Activated CD4-positive, alpha-beta T cell treated with anti-CD3 and anti-CD28 coated beads, Interleukin-2, amount 50 U/mL, for 24 hours (primary cell): ENCODE measurements at places on chromosomes 13 and 19.

- DNase-seq, result no peak
These were observed 30.5 kb upstream of the MBNL2 start for GRCh38 chr13:97191615-97192014.

DNA sequence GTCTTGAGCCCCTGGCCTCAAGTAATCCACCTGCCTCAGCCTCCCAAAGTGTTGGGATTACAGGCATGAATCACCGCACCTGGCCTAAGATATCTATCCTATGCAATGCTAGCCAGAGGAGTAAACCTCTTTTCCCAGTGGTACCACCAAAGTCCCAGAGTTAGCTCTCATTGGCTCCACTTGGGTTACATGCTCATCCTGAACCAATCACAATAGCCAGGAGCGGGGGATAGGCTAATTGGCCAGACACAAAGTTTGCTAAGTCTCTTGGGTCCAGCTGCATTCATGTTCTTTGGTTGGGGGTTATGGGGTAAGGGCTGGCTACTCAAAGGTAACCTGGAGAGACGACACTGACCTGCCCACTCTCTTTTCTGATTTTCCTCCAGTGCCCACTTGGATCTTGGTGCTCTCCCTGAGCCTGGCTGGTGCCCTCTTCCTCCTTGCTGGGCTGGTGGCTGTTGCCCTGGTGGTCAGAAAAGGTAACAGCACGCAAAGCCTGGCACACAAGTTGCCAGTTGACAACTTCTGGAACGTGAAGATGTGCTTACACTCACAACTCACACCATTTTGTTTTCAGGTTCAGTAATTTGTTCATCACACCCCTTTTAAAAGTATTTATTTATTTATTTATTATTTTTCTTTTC lies 7.8 kb downstream of the C19orf38 start:
- no peak for DNase-seq

- no peak for DNase-seq
These were observed 848.0 kb downstream of the DACH1 start for GRCh38 chr13:71018995-71019394.

DNA sequence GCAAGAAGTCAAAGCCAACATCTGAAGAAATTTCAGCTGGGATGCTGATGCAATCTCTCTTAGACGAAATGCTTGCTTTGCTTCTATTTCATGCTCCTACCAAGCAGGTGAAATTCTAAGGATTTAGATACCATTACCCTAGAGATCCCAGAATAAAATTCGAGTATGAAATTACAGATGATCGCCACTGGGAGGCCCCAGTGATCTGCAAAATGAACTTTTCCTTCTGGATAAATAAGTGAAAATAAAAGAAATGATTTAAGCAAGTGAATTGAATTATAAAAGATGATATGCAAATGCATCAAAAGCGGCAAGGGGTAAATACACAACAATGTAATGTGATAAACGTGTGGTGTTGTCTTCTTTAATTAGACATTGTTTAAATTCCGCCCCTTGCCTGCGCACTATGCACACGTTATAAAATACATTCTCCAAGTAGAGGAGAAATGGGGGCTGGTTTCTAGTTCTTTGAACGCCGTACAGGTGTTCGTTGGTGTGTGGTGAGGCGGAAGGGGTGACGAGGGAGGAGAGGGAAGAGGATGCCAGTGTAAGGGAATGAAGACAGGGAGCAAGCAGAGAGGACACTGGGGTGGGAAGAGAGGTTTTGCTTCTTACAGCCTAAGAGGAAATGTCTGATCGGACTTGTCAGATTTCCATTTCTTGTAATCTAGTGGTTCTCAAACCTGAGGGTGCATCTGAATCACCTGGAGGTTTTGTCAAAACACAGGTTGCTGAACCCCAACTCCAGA lies 58.0 kb downstream of the ERCC5 start:
- DNase-seq, result no peak

- no peak for DNase-seq
These were observed 544.2 kb upstream of the KLF12 start for GRCh38 chr13:74678308-74678965.

- no peak for DNase-seq
These were observed 14.6 kb upstream of the S1PR4 start for GRCh38 chr19:3163943-3164342.
